NCI-H187 (cell line): ENCODE measurements at places on chromosomes 5 and 9.

DNA sequence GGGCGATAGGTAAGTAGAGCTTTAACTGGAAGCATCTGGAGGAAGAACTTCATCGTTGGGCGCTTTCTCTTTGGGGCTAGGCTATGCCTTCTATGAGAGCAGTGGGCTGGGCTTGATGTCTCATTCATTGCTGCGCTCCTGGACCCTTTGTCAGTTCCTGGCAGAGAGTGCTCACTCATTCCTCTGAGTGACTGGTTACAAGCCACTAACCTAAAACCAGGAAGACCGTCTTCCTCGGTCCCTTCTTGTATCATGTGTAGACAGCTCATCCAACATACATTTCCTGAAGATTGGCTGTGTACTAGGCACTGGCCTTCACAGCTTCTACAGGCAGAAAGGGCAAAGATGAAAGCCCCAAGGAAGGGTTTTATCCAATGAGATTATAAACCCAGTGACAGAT, 6.4 kb downstream of the SWI5 start:
- DNase-seq: no peak

- no peak for DNase-seq
These were observed 90.8 kb downstream of the TLE4 start for GRCh38 chr9:79662537-79662956.

DNA sequence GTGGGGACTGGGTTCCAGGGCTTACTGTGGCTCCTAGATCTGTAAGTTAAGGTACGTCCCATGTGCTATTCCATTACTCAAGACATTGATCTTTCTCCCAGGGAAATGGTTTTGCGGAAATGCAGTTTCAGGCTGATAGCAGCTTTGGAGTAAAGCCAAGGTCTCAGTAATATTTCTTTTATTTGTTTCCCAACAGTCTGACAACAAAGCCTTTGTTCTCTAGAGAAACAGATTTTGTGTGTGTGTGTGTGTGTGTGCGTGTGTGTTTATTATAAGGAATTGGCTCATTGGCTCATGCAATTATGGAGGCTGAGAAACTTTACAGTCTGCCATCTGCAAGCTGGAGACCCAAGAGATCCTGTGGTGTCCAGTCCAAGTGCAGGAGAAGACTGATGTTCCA, 12.1 kb upstream of the POC5 start:
- no peak for DNase-seq

GRCh38 chr5:34591723-34592122, 64.4 kb upstream of the RAI14 start:
- DNase-seq: no peak

DNA sequence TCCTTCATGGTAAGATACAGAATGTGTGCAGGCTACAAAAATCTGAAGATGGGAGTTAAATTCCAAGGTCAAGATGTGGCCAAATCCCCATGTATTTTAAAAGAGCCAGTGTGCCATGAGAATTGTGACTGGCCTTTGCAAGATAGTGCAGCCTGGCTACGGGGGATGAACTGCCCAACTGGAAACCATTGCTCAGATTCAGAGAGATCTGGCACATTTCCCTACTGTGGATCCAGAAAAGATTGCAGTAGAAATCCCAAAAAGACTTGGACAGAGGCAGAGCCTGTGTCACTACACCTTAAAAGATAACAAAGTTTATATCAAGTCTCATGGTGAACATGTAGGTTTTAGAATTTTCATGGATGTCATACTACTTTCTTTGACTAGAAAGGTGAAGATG, 26.2 kb downstream of the SLC12A2 start:
- DNase-seq: no peak

GRCh38 chr5:88142886-88143692, 125.6 kb downstream of the TMEM161B start:
- no peak for DNase-seq

DNA sequence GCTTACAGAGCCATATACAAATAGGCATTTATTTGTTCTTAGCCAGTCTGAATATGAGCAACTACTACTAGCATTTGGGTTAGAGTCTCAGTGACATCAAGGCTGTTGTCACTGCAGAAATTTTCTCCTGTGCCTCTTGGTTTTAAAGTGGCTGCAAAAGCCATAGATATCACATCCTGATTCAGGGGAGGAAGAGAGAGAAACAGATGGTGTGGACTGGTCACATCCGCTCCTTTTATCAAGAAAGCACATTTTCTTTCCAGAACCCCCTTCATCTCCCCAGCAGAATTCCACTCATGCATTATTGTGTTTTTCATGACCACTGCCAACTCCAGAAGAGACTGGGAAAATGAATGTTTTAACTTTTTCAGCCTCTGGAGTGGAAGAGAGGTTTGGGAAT, 69.8 kb downstream of the PTTG1 start:
- DNase-seq: no peak

- no peak for DNase-seq
These were observed 134.2 kb downstream of the FBXO4 start for GRCh38 chr5:42059291-42059690.

- DNase-seq: no peak
These were observed 43.8 kb downstream of the TRIP13 start for GRCh38 chr5:936149-937144.

GRCh38 chr5:179132586-179133355, 72.6 kb downstream of the ZNF354C start:
- DNase-seq: no peak

GRCh38 chr9:37198039-37198729, 77.8 kb downstream of the ZCCHC7 start:
- DNase-seq: no peak

DNA sequence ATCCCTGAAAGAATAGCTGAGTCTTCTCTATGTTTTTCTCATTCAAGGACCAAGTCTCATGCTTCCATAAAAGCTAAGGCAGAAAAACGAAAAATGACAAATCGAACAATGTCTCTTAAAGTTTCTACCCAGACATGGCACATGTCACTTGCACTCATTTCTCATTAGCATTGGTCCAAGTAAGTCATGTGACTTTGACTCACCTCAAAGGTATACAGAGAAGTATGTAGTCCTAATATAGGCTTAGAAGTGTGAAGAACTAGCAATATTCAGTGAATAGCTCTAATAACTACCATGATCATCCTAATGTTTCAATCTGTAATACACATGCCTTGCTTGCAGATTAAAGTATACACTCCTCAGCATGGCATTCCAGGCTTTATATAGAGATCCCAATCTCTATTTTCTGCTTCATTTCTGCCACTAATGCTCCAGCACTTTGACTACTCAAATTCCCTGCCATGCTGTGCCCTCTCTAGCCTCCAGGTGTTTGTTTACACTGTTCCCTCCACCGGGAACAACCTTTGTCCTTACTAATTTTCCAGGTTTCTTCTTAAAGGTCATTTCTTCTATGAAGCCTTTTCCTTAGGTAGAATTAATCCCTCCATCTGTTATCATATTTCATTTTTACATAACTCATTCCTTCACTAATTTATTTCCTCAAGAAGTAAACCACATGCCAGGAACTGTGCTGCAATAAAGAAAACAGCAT, 98.9 kb downstream of the CEMIP2 start:
- no peak for DNase-seq

DNA sequence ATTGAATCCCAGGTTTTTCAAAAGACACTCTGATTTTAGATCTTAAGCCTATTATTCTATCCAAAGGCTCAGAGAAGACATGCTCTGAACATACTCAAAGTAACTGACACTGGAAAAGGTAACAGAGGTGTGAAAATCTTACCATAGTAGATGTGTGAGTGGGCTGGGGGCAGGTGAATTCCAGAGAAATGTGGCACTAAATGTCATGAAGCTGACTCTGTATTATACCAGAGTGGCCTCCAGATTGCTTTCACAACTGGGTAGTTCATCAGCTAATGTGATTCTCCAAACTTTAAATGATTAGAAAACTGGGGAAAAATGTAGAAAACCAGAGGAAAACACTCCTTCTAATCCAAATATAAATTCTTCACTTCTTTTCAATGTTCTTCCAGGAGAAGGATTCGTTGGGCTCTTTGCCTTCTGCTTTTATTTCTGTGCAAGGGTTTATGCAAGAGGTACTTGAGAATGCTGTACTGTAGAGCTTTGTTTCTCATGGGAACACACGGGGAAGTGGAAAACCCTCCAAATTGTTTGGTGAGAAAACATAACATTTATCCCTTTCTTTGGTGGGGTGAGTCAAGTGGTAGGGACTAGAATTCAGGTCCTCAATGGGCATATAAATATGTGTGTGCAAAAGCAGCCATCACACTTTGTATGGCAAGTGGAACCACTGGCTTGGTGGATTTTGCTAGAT, at the start of gene SCGB3A2:
SCGB3A2 (plus strand) TSS at position 646 of the 694 bp plus-strand sequence. CDS start 93 bp downstream, outside the sequence.
- no peak for DNase-seq

GRCh38 chr5:39678534-39678933, 253.8 kb upstream of the DAB2 start:
- no peak for DNase-seq

- no peak for DNase-seq
These were observed 4.8 kb upstream of the TMEM171 start for GRCh38 chr5:73115399-73116051.

- DNase-seq: no peak
These were observed 69.5 kb downstream of the SH3TC2 start for GRCh38 chr5:148993283-148993936.

GRCh38 chr9:113737517-113738271, 138.4 kb upstream of the ZNF618 start:
- DNase-seq: no peak

DNA sequence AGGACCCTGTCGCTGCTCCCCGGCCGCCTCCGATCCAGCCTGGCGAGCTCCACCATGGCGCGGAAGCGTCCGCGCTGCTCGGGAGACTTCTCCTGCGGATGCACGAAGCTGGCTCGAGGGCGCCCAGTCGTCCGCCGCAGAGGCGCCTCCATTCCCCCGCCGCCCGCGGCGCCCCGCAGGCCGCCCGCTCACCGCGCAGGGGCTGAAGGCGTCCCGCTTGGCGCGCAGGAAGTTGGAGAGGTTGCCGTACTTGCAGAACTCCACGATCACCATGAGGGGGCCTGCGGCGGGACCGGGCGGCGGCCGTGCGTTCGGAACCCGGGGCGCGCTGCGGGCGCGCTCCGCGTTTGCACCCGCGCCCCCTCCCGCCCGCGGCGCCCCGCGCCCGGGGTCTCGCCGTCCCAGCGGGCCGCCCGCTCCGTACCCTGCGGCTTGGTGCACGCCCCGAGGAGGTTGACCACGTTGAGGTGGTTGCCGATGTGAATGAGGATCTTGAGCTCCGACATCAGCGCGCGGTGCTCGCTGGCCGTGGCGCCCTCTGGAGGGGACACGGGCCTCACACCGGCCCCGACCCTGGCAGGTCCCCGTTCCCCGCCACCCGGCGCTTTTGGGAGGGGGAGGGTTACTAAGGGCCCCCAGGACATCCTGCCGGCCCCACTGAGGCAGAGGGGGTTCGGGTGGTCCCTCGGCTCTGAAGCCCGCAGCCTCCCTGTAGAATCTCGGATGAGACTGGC, 27.7 kb upstream of the SCGB3A1 start:
- no peak for DNase-seq

DNA sequence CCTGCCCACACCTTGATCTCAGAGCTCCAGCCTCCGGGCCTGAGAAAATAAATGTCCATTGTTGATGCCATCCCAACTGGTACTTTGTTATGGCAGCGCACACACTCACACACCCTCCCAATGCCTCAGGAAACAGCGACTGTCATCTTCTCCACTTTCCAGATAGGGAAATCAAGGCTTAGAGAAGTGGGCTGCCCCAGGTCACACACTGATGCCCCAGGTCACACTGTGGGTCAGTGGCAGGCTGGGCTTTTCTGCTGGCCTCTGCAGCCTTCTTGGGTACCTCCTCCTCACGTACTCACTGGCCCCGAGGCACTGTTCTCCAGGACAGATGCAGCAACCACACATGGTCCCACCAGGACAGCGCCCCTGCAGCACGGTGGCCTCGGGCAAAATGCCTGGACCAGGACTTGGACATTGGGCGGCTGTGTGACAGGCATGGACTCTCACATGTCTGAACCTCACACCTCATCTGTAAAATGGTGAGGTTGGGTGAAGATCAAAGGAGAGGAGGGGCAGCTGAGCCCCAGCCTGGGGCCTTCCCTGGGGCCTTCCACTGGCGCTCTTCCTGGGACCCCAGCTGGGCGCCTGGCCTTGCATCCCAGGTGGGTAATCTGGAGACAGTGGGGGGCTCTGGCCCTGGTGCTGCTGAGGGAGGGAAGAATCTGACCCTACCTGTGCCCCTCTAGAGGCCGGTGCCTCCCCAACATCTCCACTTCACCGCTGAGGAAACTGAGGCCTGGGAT, 156.0 kb downstream of the COL23A1 start:
- no peak for DNase-seq

DNA sequence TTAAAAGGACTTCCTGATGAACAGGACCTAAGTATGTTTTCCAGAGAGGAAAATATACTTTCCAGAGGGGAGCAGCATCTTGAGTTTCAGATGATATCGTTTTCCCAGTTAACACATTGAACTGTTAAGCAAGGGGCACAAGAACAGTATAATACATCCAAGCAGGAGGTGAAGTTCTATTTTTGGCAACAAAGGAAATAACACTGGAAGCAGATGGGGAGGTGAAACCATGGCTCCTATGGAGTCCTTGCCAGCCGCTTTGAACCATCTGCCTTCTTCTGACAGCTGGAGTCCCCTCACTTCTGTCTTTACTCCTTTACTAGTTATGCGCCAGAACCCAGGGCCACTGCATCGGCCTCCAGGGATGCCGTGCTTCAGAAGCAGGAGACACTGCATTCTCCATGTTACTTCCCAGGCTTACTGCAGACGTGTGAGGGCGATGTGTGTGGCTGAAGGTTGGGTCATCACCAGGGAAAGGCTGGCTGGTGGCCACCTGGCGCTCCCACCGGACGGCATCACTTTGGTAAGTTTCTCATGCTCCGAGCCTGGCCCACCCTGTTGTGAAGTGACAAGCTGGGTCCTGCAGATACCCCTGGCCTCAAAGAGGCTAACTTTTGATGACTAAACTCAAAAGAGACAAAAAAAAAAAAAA, 77.8 kb downstream of the TTLL11 start:
- no peak for DNase-seq

GRCh38 chr5:179803651-179804554, 2.8 kb downstream of the MGAT4B start:
- DNase-seq: peak; percentile 29

DNA sequence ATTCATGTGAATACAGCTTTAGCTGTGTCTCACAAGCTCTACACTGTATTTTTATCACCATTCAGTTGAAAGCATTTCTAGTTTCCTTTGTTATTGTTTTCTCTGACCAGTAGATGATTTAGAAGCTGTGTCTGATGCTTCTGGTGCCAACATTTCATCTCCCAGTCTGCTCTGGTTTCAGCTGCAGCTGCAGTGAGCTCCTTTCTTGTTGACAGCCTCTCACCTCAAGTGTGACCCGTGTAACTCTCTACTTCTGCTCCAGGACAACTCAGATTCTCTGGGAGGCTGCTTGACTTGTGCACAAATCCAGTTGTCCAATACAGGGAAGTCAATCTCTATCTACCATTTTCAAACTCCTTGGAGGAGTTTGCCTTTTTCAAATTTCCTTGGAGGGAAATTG, 504.8 kb downstream of the DIRAS2 start:
- no peak for DNase-seq

GRCh38 chr5:176902911-176903664, 3.9 kb upstream of the HK3 start:
- no peak for DNase-seq

GRCh38 chr5:176379881-176380280, 8.5 kb downstream of the NOP16 start:
- DNase-seq: no peak
